T-cell (primary cell): ENCODE measurements at places on chromosomes 12 and 14. TPM values are rescaled to one million over a fixed set of nuclear protein-coding genes. Genes with fewer than 3 reads are reported as not detected.

The LMO3 gene
- 0.13 TPM for total RNA-seq

The ZFHX2 gene
- total RNA-seq: 1.3 TPM

The CSAD gene
- total RNA-seq: 64.3 TPM

The CPM gene
- 1.6 TPM for total RNA-seq

The DEPDC4 gene
- 0.57 TPM for total RNA-seq
